ENCODE measurements at places on chromosomes 3 and 15.

GRCh38 chr3:78050276-78051065, 1010.6 kb downstream of the ROBO2 start:
- DNase-seq = no peak

DNA sequence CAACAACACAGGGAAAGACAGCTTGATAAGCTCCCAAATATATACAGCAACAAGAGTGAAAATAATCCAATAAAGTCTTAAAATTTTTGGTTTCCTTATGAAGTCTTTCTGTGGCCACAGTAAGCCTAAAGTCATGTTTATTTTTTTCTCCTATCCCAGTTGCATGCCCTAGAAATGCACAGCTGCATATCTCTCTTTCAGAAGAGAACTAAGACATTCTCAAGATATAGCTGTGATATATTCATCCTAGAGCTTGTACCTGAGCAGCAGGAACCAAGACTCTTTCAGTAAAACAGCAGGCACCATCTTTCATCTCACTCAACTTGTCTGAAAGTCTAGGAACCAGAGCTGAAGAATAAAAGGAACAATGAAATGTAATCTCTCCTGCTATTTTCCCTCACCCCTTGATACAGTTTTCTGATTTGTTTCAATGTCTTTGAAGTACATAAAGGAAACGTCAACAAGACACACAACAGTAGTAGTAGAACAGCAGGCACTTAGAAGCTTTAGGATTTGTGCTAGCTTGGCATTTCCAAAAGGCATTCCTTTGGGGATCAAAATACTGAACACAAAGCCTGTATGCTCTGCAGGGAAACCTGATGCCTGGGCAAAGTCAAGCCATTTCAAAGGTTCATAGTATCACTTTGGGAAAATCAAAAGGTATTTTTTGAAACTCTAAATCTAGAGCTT, 536.8 kb downstream of the PYDC2 start:
- no peak for DNase-seq

DNA sequence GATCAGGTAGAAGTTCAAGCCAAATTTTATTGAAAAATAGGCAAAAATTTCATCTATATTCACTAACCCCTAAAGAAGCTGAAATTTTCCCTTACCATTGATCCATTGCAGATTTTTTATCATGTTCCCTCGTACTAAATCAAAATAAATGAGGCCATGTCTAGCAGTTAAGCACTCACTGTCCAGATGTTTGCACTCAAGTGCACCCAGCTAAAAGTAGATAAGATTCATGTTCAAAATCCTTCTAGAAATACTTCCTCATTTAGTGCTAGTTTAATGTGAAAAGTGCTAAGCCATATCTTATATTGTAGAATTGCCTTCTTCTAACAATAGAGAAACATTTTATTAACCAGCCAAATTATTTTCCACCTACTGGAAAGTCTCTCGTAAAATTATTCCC, 164.7 kb upstream of the UBE2E2 start:
- DNase-seq = no peak

GRCh38 chr3:23288286-23288685, 85.2 kb downstream of the UBE2E2 start:
- no peak for DNase-seq

DNA sequence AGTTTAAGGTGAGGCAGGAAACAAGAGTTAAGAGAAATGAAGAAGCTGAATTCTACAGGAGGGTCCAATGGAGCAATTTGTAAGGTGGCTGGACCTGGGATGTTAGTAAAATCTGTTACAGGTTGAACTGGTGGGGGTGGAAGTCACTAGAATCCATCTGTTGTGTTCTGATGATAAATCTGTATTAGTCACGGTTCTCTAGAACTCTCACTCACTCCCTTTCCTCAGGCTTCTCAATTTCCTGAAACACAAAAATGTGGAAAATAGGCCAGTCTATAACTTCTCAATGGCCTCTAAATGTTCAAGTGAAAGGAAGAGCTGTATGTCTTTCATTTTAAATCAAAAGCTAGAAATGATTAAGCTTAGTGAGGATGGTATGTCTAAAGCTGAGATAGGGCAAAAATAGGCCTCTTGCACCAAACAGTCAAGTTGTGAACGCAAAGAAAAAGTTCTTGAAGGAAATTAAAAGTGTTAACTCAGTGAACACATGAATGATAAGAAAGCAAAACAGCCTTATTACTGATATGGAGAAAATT, 180.2 kb upstream of the CBLB start:
- DNase-seq = no peak

DNA sequence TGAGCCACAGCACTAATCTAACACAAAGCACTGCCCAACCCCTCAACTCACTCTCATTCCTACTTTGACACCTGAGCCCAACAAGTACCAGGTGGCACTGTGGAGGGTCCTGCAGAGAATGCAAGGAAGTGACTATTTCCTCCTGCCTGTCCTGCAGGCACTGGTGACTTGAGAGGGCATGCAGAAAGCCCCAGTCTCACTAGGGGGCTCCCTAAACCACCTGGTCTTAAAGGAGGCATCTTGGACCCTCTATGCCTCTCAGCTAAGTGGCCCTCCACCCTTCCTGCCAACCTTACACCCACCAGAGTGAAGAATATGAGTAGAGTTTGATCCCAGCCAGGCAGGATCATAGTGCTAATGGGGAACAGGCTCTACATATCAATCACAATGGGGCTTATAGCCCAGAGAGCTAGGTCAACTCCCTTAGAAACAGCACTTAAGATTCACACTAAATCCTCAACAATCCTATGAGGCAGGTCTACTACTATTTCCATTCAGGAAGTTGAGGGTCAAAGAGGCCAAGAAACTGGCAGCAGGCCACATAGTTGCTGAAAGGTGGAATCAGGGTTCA, 15.2 kb downstream of the TRAIP start:
- no peak for DNase-seq

DNA sequence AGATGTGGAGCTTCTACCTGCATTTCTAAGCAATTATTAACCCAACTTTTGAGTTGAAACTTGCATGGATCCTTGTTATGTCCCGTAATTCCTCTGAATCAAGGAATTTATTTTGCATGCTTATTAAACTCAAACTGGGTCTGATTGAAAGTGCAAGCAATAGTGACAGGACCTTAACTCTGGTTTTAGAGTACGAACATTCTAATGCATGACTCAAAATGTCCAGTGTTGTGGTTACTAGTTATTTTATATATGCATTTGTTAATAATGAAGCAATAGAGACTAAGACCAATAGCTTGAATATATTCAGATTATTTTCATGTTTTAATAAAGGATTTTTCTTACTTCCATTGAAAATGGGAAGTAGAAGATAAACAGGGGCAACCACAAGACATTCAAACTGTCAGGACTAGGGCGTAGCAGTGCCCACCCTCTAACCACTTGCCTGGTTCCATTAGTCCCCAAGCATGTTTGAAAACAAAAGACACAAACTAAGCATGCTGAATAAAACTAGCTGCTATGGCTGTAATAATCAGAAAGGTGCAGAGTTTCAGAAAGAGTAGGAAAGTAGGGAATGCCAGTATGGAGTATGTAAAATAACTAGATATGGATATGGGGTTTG, 28.1 kb downstream of the OIP5 start:
- DNase-seq = no peak

DNA sequence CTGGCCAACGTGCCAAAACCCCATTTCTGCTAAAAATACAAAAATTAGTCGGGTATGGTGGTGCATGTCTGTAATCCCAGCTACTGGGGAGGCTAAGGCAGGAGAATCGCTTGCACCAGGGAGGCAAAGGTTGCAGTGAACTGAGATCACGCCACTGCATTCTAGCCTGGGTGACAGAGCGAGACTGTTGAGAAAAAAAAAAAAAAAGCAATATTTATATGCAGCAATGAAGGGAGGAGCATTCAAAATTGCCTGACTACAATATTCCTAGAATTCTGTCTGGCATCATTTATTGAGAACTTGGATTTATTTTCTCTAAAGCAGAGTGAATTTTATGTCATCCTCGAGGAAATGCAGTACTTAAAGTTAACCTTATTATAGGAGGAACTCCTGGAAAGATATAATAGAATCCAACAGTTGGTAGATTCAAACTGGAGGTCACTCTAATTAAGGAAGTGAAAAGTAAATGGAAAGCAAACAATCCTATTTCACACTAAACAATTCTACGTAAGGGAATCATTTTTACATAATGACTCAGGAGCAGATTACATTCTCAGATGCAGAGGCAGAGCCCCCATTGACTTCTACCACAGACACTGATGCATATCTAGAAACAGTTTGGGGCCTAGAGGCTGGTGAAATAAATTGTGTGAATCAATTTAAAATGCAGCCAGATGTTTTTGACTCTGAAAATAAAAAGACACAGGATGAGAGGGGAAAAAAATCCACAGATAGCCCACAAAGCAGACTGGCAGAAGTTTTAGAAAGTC, 82.1 kb upstream of the FHIT start:
- DNase-seq = no peak
